ENCODE measurements at places on chromosomes 6 and 20.

DNA sequence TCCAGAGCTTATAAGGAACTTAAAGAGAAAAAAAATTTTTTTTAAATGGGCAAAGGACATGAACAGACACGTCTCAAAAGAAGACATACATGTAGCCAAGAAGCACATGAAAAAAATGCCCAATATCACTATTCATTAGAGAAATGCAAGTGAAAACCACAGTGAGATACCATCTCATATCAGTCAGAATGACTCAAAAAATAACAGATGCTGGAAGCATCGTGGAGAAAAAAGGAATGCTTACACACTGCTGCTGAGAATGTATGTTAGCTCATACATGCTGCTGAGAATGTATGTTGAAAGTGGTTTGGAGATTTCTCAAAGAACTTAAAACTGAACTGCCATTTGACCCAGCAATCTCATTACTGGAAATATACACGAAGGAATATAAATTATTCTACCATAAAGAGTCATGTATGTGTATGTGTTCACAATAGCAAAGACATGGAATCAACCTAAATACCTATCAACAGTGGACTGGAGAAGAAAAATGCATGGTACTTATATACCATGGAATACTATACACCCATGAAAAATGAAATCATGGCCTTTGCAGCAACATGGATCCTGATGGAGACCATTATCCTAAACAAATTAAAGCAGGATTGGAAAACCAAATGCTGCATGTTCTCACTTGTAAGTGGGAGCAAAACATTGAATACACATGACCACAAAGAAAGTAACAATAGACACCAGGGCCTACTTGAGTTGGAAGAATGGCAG is 5.2 kb downstream of the OR11A1 start:
- no peak for DNase-seq

DNA sequence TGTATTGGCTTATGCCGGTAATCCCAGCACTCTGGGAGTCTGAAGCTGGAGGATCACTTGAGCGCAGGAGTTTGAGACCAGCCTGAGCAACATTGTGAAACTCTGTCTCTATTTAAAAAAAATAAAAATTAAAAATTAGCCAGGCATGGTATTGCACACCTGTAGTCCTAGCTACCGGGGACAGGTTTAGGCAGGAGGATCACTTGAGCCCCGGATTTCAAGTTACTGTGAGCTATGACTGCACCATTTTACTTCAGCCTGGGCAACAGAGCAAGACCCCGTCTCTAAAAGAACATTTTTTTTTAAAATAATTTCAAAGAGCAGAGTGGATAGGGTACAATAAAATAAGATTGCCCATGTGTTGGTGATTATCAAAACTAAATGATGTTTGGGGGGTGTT is 482.9 kb upstream of the SOX4 start:
- no peak for DNase-seq

DNA sequence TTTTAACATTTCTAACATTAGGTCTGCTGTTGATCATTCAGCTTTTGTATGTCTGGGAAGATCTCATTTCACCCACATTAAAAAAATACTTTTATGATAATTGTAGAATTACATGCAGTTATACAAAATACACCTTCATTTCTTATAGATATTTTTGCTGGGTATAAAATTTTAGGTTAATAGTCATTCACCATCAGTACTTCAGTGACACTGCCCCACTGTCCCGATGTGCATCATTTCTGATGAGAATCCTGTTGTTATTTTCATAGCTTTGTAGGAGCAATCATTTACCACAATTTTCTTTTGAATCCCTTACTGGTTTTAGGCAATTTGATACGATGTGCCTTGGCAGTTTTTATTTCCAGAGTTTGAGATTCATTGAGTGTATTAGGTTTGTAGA is 173.6 kb downstream of the JARID2 start:
- DNase-seq, result no peak

DNA sequence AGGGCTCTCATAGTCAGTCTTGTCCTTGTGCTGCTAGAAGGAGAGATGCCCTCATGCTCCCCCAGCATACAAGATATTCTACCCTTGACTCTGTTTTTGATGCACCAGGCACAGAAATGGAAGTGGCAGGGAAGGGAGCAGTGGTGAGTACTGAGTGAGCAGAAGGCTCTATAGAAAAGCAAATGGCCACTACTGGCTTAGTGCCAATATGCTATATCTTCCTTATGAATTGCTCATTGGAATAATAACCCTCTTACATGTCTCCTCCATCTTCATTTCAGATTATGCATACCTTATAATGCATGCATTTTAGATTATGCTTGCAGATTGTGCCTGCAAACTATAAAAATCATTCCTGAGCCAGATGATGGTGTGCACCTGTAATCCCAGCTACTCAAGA is 82.8 kb downstream of the MAP3K5 start:
- DNase-seq, result no peak
